AG09319 (cell line): ENCODE measurements at places on chromosomes 2 and 18.

- DNase-seq = peak; percentile 25
Measured at GRCh38 chr2:205734436-205735037, 52.2 kb downstream of the NRP2 start.

GRCh38 chr2:234330902-234331301 lies 166.0 kb downstream of the ARL4C start:
- DNase-seq = no peak

- no peak for DNase-seq
Measured at GRCh38 chr2:111626865-111627163, 257.2 kb downstream of the ANAPC1 start.

DNA sequence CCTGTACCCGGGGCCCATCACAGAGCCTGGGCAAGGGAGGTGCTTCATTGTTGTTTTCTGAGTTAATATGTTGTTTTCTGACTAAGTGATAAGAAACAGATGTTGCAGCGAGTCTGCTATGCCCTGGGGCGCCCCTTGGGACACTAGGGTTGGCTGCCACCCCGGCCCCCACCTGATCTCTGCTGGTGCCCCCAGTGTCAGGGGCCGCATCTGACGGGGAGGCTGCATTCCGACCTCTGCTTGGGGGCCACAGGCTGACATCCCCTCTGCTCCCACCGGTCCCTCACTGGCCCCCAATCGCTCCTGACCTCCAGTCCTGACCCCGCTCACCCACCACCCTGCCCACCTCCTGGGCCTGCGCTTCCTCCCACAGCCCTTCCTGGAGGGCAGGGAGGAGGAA lies 65.9 kb downstream of the LONRF2 start:
- DNase-seq = no peak

DNA sequence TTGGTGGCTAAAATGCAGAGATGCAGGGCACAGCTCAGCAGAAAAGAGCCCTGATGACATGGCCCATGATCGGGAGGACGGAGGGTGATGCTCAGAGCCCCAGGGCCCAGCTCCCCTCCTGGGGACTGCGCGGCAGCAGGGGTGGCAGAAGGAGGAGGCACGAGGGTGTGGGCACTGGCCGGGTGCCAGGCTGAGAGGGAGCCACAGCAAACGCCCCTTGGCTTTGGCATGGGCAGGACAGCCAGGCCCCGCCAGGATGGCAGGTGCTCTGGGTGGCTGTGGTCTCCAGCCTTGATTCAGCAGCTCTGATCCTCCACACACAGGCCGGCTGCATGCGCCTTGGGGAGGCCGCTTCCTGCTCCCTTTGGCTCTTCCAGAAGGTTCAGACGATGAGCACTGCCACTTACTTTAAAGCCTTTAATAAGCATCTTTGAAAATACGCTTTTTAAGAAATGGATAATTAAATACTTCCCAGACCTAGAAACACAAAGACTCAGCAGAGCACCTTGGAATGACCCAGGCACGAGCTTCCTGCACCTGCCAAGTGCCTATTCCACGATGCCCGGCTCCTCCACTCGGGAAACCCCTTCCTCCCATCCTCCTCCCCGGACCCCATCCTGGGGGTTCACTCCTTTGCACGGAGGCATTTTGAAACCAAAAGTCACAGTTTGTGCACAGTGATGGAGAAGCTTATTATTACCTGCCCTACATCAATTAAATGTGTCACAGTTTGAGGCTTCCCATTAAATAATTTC lies 78.5 kb upstream of the SNTG2 start:
- no peak for DNase-seq

DNA sequence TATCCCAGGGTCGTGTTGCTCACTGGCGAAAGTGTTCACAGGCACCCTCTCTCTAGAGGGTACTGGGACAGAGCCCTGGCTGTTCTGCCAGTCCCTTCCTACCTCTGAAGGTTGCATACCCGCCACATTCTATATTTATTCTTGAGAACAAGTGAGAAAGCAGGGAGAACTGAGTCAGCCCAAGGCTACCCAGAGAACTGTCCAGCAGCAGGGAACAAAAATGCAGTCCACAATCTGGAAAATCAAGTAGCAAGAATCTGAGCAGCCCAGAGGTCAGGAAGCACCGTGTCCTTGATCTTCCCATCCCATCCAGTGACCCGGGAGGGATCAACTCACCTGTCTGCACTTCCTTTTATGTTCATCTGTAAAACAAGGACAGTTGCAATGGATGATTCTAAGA lies 164.1 kb downstream of the FBXO15 start:
- no peak for DNase-seq

GRCh38 chr18:50816419-50817166 lies 3.2 kb downstream of the MRO start:
- no peak for DNase-seq

DNA sequence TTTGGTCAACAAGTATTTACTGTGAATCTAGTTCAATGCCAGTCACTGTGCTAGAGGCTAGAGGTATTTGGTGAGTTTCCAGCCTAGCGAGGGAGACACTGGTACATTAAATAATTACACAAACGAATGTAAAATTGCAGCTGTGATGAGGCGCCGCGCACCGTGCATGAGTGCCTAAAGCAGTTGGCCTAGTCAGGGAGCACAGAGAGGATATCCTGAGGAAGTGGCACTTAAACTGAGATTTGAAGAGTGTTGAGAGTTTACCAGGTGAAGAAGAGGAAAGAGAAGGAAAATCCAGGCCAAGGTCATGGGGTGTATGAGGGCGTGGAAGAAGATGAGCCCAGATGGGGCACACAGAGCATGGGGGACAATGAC lies 157.6 kb upstream of the NDUFV2 start:
- DNase-seq = no peak

DNA sequence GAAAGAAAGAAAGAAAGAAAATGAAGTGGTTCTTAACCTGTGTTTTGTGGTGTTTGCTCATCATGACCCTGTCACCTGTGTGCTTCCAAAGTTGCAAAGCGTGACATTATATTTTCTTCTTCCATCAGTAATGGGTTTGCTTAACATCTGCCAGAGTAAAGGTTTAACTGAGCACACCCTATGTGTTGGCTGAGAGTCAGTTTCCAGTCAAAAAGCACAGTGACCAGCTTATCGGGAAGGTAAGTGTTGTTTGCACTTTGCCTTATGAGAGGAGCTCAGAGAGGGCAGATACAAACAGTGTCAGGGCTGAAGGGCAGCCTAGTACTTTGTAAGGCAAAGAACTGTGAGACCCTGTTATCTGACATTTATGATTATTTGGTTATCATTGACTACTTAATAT lies 406.2 kb upstream of the CWC22 start:
- no peak for DNase-seq

- DNase-seq = no peak
Measured at GRCh38 chr2:149189769-149190168, 140.6 kb upstream of the LYPD6 start.

GRCh38 chr18:2979871-2980790 lies 32.8 kb downstream of the LPIN2 start:
- no peak for DNase-seq

DNA sequence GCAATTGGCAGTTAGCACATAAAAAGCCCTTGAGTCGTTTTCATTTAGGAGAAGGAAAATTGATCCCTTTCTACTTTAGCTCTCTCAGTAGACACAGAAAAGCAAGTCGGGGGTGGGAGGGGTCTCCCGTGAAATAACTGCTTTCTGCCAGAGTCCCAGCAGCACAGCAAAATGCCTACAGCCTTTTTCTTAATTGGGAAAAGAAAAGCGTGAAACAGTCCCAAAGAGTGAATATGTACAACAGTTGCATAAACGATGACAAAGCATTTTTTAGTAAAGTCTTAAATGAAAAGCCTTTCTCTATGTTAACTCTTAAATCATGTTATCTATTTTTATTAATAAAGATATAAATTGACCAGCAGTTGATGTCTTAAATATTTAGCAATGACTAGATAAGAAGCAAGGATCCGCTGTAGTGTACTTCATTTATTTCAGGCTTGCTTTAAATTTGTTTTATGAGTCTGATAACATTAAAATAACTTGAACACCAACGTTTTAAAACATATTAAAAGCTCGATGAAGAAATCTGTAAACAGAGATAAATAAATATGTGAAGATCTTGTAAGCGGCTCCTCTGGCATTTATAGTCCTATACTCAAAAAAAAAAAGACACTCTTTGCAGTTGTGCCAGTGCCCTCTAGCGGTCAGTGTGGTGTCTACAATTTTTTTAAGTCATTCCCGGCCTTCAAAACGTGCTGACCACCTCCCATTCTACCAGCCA lies 42.3 kb upstream of the ATIC start:
- DNase-seq = peak; percentile 63
